Activated T-helper 1 cell treated with Interleukin-2 at 50 U/mL for 16 hours (primary cell): ENCODE measurements at places on chromosomes 5 and 9.

- DNase-seq: no peak
Observed at GRCh38 chr5:31427013-31427723, 104.7 kb downstream of the DROSHA start.

DNA sequence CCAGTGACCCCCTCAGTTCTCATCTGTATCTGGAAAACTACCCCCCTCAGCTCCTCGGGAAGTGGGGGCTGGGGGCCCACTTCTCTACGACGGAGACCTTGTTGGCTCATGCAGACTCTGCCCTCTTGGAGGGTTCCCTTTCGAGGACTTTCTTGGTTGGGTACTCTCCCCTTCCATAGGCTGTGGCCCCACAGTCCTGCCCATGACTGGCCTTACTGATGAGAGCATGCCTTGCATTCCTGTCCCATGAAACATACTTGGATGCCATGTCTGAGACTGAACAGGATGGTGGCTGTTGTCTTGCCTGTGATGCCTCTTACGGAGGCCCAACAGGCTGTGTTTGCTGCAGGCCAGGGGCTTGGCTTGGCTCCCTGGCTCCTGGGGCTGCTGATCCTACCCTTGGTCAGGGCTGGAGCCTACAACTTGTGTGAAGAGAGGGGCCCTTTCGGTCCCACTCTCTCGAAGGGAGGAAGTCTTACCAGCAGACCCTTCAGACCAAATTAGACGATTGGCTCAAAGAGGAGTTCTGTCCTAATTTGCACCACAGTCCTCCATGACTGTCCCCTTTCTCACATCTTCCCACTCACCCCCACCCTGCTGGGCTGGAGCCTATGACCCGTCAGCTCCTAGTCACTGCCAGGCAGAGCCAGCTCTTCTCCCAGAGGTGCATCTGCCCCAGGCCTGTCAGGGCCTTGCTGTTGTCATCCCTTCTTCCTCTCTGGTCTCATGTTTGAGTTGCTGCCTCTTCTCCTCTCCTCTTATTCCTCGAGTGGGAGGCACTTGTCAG lies 109.9 kb downstream of the CACNA1B start:
- no peak for DNase-seq

DNA sequence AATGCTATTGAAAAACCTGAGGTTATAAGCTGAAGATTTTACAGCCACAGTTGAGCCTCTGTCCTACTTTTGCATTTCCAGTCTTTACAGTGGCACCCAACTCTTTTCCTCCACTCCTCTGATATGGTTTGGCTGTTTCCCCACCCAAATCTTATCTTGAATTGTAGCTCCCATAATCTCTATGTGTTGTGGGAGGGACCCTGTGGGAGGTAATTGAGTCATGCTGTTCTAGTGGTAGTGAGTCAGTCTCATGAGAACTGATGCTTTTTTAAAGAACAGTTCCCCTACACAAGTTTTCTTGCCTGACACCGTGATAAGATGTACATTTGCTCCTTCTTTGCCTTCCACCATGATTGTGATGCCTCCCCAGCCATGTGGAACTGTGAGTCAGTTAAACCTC lies 646.1 kb upstream of the SEMA6A start:
- DNase-seq: no peak

DNA sequence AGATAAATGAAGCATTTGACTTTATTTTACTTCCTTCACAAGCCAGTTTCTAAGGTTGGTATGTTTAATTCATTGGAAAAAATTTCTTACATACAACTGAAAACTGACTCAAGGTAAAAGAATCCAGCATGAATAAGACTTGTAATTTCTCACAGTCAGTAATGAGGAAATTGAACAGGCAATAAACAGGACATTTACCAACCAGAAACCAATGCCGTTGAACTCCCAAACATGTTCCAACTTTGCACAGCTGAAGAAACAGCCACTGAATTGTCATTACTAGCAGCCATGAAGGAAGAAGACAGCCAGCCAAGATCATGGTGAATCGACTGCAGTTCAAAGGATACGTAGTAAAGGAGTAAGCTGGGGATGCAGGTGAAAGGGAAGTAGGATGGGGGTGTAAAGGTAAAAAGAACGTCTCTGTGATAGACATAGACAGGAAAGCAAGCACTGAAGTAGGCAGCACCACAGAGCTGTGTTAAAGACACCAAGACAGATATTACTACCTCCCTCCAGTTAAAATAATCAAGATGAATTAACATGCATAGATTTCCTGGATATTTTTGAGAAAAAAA lies 21.3 kb upstream of the SLC12A2 start:
- no peak for DNase-seq
